ENCODE measurements at places on chromosomes 4 and X.
A peak's percentile ranks its signal among the peaks of the same experiment; 100 is the strongest.

- no peak for DNase-seq
These were observed 6.8 kb upstream of the CXCL3 start for GRCh38 chr4:74045247-74045646.

- no peak for DNase-seq
These were observed 30.2 kb downstream of the ATP8A1 start for GRCh38 chr4:42626629-42627146.

GRCh38 chr4:126748736-126749135 lies 884.0 kb upstream of the INTU start:
- DNase-seq: no peak

GRCh38 chr4:98176531-98176930 lies 33.3 kb upstream of the STPG2 start:
- DNase-seq: no peak

- no peak for DNase-seq
These were observed 24.7 kb downstream of the PPP2R2C start for GRCh38 chr4:6447672-6448171.

- DNase-seq: no peak
These were observed 133.4 kb downstream of the ATG4A start for GRCh38 chrX:108224727-108225621.

DNA sequence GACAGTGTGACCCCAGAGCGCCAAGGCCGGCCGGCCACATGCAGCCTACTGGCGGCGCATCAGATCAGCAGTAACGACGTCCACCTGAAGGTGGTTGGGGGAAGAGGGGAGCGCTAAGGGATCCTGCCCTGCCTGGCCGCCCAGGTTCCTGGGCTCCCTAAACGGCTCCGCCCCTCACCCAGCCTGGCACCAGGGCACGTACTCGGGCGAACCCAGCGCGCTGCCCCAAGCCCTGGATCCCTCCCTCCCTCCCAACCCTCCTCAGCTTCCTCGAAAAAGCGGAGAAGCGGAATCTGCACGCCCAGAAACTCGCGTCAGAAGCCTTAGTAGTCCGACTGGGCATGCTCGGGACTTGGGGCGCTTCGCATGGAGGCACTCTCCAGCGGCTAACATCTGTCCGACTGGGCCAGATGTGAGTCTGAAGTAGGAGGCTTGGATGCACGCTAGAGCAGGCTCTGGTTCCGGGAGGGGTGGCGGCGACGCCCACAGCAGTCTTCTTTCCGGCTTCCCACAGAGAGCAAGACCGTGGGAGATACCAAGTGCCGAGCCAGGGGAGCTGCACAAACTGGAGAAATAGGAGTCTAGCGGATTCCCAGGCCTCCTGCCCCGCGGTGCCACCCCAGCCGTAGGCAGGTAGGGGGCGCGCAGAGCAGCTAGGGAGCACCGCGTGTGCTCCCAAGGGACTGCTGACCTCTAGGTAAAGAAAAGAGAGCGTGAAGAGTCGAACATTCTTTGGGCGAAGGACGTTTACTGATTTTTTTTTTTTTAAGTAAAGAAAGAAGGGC lies 114.3 kb upstream of the TEX13C start:
- DNase-seq: peak; percentile 3

GRCh38 chrX:8341814-8342590 lies 122.6 kb upstream of the VCX3B start:
- DNase-seq: no peak

DNA sequence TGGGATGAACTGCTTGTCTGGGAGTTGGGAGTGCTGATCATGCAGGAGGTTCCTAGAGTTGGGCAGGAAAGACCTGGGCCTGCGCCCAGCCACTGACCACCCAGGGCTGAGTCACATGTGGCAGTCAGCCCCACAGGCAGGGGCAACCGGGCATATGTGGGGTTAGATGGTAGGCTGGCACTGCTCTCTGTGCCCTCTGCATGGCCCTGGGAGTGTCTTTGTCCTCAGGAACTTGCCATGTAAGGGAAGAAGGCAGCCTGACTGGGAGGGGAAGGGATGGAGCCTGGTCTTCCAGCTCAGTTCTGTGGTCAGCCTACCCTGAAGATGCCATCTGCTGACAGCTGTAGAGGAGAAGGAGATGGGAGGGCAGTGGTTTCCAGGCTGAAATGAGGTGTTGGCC lies 70.2 kb upstream of the EFNB1 start:
- no peak for DNase-seq

- no peak for DNase-seq
These were observed 682.4 kb downstream of the DACH2 start for GRCh38 chrX:86830685-86831084.

- peak; percentile 60 for DNase-seq
These were observed 13.9 kb upstream of the PRDM8 start for GRCh38 chr4:80183250-80184052.

- DNase-seq: no peak
These were observed 540.9 kb downstream of the GBA3 start for GRCh38 chr4:23233596-23233995.
